BJ (cell line): ENCODE measurements at places on chromosomes 1 and 21.

GRCh38 chr1:108601708-108602410 lies 42.0 kb downstream of the EEIG2 start:
- DNase-seq = no peak

DNA sequence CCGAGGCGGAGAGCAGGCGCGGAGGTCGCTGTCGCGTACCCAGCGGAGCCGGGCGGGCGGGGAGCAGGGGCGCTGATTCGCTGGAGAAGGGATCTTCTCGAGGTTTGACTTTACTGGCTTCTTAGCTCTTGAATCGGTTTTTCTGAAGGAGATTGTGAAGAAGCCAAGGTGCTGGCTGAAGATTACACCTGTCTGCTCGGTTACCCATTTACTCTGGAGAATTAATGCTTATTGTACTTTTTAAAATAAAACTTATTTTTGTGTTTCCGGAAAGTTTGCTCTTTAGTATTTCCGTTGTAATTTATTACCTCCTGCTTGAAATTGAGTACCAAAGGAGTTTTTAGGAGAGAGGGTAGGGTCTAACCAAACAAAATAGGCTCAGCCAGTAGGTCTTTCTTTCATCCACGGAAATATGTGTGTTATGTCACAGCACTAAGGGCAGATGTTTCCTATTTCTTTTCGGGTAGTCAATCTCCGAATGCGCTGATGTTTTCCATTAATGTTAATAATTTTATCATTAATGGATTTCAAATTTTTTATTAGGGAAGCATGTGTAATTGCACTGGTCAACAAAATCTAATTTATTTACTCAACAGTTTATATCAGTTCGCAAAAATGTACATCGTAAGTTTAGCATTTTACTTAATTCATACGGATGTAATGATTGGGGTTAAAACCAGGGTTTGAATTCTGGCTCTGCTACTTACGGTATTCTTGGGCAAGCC lies 510 bp upstream of the GNG5 start:
- no peak for DNase-seq

DNA sequence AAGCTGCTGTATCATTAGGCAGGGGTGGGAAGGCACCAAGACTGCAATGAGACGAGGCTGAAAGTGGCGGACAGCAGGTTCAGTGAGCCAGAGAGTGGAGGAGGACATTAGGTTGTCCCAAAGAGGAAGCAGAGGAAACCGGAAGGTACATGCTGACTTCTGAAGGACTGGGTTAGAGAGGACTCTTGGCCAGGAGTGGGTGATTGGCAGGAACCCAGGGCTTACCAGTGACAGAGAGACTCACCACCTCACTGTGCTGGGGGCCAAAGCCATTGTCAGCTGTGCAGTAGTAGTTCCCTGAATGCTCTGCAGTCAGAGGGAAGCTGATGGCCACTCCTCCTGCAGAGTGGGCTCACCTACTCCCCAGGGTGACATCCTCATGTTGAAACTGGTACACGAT lies 41.9 kb upstream of the FCRL4 start:
- DNase-seq = no peak

DNA sequence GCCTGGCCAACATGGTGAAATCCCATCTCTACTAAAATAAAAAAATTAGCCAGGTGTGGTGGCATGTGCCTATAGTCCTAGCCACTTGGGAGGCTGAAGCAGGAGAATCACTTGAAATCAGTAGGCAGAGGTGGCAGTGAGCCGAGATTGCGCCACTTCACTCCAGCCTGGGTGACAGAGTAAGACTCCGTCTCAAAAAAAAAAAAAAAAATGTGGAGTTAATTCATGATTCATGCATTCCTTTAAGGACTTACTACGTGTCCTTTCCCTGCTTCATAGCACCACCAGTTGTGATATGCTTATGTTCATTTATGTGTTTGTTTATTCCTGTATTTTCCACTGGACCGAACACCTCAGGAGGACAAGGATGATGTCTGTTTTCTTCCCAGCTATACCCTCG lies 12.7 kb upstream of the PRELP start:
- peak; percentile 72 for DNase-seq

GRCh38 chr1:215794156-215794555 lies 227.1 kb downstream of the KCTD3 start:
- no peak for DNase-seq

GRCh38 chr1:22529901-22530621 lies 33.2 kb upstream of the EPHA8 start:
- peak; percentile 17 for DNase-seq

- DNase-seq = no peak
Measured at GRCh38 chr1:170749549-170749948, 85.6 kb downstream of the PRRX1 start.

DNA sequence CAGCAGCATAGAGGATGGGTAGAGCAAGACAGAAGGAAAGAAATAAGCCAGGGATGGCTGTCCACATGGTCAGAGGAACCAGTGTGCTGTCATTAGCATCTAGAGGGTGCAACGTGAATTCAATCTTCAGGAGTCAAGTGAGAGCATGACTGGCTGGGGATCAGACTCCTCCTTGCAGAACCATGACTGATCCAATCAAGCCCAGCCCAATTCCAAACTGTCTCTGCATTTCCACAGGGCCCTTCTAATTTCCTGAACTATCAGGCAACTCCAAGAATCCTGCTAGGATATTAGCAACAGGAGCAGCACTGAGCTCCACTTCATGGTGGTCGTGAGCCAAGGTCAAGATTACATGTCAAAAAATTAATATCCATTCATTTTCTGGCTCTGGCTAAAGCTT lies 166.8 kb upstream of the CAMK1G start:
- no peak for DNase-seq

- no peak for DNase-seq
Measured at GRCh38 chr1:63022319-63022718, 238.4 kb downstream of the ATG4C start.

GRCh38 chr1:17742583-17742982 lies 12.6 kb upstream of the ACTL8 start:
- DNase-seq = no peak

- peak; percentile 73 for DNase-seq
Measured at GRCh38 chr1:3522564-3523265, 68.2 kb downstream of the ARHGEF16 start.
